Panc1 (cell line): ENCODE measurements at places on chromosomes 2 and 18. TPM values are rescaled to one million over a fixed set of nuclear protein-coding genes. Genes with fewer than 3 reads are reported as not detected.

- DNase-seq: no peak
Measured at GRCh38 chr2:98704499-98705332, 26.2 kb downstream of the MGAT4A start.

GRCh38 chr2:75466708-75467311 is 93.9 kb downstream of the EVA1A start:
- DNase-seq: no peak

GRCh38 chr18:42838546-42839145 is 276.8 kb downstream of the RIT2 start:
- DNase-seq: no peak

ZSWIM2 gene
- total RNA-seq: not detected

ONECUT2 gene
- 0.59 TPM for total RNA-seq

MLPH gene
- total RNA-seq: 60.2 TPM

DNA sequence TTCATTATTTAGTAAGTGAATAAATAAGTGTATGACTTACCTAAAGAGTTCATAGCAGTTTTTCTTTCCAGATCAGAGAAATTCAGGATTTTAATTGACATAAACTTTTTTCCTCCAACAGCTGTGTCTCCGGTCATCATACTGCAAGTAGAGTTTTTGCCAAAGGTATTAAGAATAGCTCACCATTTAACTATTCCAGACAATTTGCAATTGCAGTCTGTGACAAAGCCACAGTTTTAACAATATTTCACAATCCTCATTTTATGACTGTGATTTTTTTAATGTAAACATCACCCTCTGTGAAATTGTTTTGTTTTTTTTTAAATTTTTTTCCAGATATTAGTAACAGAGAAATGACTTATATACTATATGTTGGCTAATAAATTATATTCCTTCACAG is 199.1 kb downstream of the TRIB2 start:
- DNase-seq: no peak

DNA sequence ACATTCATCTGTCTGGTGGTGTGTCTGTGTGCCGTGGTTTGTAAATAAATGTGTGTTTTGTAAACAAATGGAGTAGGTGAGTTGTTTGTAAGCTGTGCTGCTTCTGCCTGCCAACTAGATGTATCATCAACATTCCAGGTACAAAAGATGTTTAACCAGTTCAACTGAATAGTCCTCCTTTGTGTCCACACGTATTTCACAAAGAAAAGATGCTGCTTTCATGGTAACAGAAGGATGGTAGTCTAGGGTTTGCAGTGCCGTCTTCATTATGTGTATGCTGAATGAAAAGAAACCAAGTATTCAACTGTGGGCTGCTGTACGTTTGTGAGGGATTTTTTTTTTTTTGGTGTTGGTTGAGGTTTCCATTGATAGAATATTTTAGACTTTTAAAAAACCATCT is 72.1 kb downstream of the CAMKMT start:
- no peak for DNase-seq

- DNase-seq: no peak
Measured at GRCh38 chr2:43127941-43128558, 98.4 kb downstream of the ZFP36L2 start.

GRCh38 chr2:145065342-145065741 is 545.4 kb upstream of the ZEB2 start:
- DNase-seq: no peak

GRCh38 chr18:75551071-75551470 is 123.6 kb upstream of the SMIM21 start:
- no peak for DNase-seq

GRCh38 chr2:232497348-232497747 is 9.7 kb upstream of the ECEL1 start:
- no peak for DNase-seq

DNA sequence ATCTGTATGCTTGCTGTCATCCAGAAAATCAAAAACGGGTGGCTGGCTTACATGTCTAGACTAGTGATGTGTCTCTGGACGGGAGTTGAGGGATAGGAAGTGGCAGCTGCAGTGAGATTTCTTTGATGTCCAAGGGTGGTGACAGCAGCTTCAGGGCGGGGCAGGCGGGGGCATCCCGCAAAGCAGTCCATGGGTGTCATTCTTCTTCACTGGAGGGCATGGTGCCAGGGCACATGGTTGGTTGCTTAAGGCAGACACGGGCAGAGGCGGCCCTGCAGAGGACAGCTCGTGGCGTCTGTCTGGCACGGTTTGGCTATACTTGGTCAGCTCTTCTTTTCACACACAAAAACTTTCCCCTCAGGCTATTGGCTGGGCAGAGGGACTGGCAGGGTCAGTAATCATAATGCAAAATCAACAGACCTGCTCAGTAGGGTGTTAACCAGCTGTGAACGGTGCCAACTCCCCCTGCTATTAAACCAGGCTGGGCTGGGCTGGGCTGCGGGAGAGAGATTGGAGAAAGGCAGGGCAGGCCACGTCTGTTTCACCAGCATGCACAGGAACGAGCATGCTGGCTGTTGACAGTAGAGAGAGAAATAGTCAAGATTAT is 63.7 kb downstream of the COL4A3 start:
- DNase-seq: no peak

DNA sequence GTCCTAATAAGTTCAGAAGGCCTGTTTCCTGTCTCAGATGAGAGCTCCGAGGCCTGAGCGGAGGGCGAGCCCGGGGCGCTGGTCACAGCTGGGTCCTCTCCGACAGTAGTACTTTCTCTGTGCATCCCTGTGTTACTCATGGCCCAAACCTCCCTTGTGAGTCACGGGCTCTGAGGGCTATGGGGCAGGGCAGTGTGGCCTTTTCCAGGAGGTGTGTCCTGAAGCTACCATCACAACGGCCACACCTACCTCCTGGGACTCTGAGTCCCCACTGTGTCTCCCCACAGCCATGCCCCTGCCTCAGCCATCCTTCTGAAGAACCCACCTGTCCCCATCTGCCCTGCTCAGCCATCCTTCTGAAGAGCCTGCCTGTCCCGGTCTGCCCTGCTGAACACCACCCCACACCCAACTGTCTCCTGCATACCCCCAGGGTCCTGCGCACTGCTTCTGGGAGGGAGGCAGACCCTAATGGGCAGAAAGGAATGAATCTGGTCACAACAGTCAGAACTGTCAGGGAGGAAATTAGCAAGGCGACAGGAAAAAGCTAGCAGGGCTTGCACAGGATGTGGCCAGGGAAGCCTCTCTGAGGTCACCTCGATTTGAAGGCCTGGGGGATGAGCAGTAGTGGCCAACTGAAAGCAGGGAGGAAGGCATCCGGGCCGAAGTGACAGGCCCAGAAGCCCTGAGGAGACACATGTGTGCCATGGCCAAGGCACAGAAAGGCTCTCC is 145.4 kb upstream of the RIOK3 start:
- DNase-seq: no peak

SNED1 gene
- 11.0 TPM for total RNA-seq

GRCh38 chr2:141630407-141630930 is 500.3 kb downstream of the LRP1B start:
- no peak for DNase-seq

GRCh38 chr2:215949991-215950404 is 63.4 kb downstream of the MREG start:
- no peak for DNase-seq

CCT4 gene
- 239 TPM for total RNA-seq

RPRD1A gene
- total RNA-seq: 44.0 TPM

- no peak for DNase-seq
Measured at GRCh38 chr2:7279421-7279949, 362.3 kb downstream of the RNF144A start.

- no peak for DNase-seq
Measured at GRCh38 chr2:125168442-125168841, 1143.4 kb downstream of the CNTNAP5 start.

DNA sequence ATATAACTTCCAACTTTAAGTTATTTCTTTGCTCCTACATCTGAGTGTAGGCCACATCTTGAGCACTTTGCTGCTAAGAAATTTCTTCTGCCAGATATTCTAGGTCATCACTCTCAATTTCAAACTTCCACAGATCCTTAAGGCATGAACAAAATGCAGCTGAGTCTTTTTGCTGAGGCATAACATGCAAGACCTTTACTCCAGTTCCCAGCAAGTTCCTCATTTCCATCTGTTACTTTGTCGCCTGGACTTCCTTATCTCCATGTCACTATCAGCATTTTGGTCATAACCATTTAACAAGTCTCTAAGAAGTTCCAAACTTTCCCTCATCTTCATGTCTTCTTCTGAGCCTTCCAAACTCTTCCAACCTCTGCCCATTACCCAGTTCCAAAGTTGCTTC is 1077.3 kb upstream of the TMEFF2 start:
- DNase-seq: no peak

GRCh38 chr2:98768384-98769113 is 37.6 kb upstream of the MGAT4A start:
- DNase-seq: no peak

MC4R gene
- total RNA-seq: not detected

GRCh38 chr2:215249501-215249900 is 62.4 kb upstream of the ATIC start:
- DNase-seq: no peak

HRH4 gene
- total RNA-seq: not detected

- DNase-seq: no peak
Measured at GRCh38 chr2:53939656-53940055, 31.1 kb downstream of the PSME4 start.

- DNase-seq: no peak
Measured at GRCh38 chr2:190948671-190949070, 65.3 kb downstream of the STAT1 start.

GKN2 gene
- not detected for total RNA-seq

DNA sequence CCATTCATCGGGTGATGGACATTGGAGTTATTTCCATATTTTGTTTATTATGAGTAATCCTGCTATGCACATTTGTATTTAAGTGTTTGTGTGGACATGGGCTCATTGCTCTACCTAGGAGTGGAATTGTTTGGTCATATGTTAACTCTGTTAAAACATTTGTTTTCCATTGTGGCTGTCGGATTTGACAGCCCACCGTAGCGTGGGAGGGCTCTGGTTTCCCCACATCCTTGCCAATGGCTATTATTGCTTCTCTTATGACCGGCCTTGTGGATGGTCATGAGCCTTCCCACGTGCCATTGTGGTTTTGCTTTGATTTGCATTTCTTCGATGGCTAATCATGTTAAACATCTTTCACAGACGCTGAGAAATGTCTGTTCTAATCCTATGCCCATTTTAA is 92.0 kb downstream of the ZNF236 start:
- DNase-seq: no peak

DNA sequence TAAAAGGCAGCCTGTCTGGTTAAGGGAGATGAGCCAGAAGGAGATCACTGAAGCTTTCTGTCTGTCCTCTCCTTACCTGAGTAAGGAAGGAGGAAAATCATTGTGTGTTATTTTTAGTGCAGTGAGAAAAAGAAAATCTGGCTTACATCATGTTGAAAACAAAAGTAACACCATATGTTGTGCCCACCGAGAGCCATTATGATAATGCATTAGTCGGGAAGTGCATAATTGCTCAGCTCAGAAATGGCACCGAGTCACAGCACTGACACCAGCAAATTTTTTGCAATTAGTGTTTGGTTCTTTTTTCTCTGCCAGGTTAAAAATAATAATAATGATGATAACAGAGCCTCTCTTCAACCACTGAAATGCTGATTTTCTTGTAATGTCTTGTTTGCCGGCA is 46.6 kb downstream of the HNMT start:
- DNase-seq: no peak
